Stimulated activated CD8-positive, alpha-beta memory T cell treated with anti-CD3 and anti-CD28 coated beads, Interleukin-4, amount 100 ng/mL, for 48 hours (primary cell): ENCODE measurements at places on chromosomes 16 and 17.

- DNase-seq = no peak
Measured at GRCh38 chr16:7044331-7044730, 288.3 kb upstream of the RBFOX1 start.

DNA sequence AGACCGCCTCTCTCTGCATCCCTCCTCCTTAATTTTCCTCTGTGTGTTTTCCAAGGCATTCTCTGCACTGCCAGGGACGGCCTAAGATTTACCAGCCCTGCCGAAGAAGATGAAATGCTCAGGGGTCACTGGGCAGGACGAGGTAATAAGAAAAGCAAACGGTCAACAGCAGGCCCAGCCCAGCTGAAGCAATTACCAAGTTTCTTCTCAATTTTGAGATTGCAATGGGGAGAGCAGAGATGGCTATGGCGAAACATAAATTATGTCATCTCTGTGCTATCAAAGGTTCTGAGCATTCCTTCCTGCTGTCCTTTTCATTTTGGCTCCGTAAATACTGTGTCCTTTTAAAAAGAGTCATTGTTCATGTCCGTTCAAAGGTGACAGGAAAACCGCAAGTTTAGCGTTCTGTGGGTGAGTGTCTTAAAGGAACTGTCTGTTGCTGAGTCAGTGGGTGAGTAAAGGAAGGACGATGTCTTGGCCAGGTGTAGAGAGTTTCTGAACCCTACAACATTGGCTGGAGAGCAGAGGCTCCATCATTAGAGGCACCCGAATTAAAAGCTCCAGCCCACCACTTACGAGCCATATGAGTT is 753.9 kb upstream of the EEF2KMT start:
- DNase-seq = no peak

DNA sequence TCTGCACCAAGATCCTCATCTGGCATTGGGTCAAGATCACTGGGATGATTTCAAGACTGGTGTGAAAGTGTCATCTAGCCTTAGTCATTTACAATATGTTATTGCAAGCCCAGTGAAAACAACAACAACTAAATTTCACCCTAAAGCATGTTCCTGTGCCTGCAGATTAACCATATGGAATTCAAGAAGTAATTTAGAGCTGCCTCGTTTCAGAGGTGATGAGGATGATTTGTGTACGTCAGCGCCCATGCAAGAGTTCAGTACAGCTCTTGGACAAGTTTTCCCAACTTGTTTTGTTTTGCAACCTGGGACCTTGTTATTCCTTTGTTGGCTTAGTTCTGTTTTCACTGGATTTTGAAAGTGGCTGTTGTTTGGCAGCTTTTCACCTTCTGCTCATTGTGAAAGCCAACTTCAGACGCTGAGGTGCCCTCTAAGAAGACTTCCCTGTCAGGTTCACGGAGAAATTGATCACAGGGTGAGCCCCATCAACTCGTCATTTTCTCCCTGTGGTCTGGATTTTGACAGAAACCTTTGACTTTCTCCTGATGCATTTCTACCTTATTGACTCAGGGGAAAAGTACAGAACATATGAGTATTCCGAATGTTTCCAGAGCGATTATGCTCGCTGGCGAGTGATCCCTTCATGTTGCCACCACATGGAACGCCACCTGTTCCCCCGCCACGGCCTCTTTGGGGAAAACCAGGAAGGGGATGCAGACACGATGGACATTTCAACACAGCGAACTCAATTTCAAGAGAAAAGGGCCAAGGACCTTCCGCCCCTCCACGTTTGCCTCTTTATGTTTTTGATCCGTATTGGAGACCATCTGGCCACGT is 85.6 kb downstream of the FOXL1 start:
- peak; percentile 29 for DNase-seq

- DNase-seq = no peak
Measured at GRCh38 chr17:348012-348411, 4.6 kb downstream of the RPH3AL start.
